ENCODE measurements at places on chromosomes 7 and 10.

- peak; percentile 86 for DNase-seq
These were observed 61.4 kb downstream of the SYPL1 start for GRCh38 chr7:106050746-106051117.

DNA sequence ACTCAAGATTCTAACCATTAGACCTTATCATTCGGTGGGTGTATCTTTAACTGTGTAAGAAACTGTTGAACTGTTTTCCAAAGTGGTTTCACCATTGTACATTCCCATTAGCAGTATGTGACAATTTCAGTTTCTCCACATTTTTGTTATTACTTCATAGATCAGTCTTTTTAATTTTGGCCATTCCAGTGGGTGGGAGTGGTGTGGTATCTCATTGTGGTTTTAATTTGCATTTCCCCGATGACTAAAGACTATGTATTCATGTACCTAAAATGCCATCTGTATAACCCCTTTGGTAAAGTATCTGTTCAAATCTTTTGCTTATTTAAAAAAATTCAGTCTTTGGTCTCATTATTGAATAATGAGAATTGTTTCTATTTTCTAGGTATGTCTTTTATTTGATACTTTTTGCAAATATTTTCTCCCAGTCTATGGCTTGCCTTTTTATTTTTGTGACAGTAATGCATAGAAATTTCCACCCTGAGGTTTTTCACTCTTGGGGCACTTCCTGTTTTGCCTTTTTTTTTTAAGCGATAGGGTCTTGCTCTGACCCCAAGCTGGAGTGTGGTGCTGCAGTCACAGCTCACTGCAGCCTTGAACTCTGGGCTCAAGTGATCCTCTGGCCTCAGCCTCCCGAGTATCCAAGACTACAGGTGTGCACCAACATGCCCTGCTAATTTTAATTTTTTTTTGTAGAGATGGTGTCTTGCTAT is 141.1 kb upstream of the ITGB1 start:
- DNase-seq = no peak

GRCh38 chr7:81845744-81846241 is 75.9 kb upstream of the HGF start:
- peak; percentile 74 for DNase-seq

DNA sequence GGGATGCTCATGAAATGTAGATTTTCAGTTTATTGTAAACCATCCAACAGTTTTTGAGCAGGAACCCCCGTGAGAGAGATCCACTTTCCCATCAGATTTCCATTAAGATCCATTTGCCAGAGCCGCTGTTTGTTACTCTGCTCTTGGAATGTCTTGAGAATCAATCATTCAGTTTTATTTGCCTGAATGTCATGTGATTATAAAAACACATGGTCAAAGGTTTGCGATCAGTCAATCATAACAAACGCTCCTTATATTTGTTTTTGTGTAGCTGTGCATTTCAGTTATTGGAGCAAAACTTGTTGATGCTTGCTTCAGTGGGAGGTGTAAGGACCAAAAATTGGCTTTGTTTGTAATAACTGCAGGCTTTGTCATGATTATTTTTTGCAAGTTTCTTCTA is 155.8 kb upstream of the RHOBTB1 start:
- no peak for DNase-seq

GRCh38 chr10:103837370-103838069 is 17.9 kb downstream of the SH3PXD2A start:
- DNase-seq = no peak

- DNase-seq = no peak
These were observed 618.3 kb downstream of the LRMDA start for GRCh38 chr10:76049581-76050290.

- DNase-seq = peak; percentile 71
These were observed 36.8 kb upstream of the CDC14C start for GRCh38 chr7:48887500-48887899.

DNA sequence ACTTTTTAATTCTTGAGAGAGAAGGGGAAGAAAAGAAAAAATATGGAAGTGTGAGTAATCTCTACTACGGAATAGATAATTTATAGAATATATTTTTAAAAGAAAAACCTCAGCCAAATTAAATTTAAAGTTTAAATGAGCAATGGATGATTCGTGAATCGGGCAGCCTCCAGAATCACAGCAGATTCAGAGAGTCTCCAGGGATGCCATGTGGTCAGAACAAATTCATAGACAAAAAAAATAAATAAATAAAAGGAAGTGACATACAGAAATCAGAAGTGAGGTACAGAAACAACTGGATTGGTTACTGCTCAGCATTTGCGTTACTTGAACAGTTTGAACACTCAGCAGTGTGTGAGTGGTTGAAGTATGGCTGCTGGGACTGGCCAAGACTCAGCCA is 53.0 kb downstream of the PHYHIPL start:
- no peak for DNase-seq

GRCh38 chr7:80510021-80510420 is 1.8 kb downstream of the GNAT3 start:
- DNase-seq = no peak

DNA sequence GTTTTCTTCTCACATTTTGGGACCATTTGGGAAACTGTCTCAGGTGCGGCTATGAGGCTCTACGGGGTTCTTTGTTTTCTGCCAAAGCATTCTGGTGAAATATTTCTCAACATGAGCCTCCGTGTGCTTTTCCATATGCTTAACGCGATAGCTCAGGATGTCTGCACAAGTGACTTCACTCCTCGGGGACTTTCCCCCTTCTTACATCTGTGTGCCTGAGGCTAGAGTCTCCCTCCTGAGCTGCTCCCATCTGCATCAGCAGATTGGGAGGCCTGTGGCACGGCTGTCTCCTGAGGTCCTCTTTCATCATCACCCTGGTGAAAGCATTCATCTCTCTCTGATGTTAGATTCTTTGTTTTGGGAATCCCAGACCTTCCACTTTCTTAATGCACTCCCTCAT is 1190.9 kb downstream of the TYW1 start:
- DNase-seq = peak; percentile 61

DNA sequence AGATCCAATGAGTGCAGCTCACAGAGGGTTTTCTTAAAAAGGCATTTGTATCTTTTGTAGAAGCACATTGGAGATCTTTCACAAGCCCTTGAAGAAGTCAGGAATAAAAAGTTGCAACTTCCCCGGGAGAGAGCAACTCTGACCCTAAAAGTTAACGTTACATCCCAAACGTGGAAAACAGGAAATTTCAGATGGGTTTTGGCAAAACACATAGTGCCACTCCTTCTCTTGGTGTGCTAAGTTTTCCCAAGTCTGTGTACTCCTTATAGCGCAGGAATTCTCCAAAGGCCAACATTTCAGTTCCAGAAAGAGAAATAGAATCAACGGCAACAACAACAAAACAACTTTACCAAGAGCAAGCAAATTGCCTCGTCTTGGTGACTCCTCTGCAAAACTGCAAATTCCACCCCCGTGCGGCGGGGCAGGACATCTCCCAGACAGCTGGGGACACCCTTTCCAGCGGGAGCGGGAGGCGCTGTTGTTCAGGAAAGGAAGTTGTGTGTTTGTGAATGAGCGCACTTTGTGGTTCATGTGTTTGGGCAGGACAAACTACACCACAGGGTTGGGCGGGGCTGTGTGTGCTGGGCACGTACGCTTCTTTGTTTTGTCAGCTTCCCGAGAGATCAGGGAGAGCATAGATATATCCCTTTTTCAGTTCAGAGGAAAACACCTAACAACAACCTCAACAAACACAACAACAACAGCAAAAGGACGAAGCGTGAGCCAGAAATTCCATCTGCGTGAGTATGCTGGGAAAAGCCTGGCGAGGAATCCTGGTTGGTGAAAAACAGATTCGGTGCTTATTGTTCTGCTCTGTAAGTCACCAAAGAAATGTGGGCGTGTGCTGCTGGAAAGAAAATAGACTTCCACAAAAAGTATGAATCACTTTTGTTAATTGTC is 294.7 kb upstream of the PITRM1 start:
- DNase-seq = peak; percentile 94

- peak; percentile 50 for DNase-seq
These were observed 363.9 kb downstream of the MALRD1 start for GRCh38 chr10:19412531-19412930.

DNA sequence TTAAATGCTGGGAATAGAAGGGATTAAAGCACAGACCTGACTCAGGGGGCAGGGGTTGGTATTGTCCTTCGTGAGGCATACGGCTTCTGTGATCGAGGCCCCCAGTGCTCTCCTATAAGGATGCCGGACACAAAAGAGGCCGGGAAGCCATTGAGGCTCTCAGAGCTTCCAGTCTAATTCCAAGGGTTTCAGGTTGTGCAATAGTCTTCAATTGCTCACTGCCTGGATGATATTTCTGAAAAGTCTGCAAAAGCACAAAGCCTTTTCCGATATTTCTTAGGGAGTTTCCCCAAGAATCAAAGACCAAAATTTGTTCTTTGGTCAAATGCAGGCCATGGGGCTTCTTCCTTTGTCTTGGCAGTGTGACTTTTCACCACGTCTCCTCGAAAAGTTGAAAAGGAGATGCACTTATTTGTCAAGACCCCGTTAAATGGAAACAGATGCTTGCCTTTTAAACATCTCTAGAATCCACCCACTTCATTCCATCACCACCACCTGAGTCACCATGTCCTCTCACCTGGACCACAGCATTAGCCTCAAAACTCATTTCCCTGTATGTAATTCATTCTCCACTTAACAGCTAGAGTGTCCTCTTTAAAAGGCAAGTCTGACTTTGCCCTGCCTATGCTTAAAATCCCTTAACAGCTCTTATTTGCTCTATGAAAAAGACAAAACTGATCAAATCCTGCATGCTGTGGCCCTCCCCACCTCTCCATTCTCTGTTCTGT is 134.8 kb upstream of the NAMPT start:
- DNase-seq = no peak

GRCh38 chr7:135253851-135254771 is 20.5 kb downstream of the STRA8 start:
- DNase-seq = peak; percentile 85

- DNase-seq = no peak
These were observed 11.1 kb upstream of the SEC24C start for GRCh38 chr10:73732931-73733623.

- no peak for DNase-seq
These were observed 53.0 kb downstream of the SP4 start for GRCh38 chr7:21480693-21481403.

DNA sequence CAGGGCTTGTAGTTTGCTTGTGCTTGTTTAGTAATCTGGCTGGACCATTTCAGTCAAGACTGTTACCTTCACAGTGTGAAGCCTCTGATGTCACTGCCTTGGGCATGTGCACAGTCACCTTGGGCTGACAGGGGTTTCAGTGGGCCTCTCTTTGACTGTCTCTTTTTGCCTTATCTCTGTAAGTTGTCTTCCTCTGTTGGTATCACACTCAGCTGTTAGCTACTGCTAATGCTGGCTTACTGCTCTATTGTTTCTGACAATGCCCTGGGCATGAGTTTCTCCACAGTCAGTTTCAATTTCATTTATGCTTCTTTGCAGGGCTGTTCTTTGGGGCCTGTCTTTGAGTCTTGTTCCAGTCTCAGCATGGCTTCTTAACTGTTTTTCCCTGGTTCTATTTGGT is 201.9 kb upstream of the SHH start:
- DNase-seq = peak; percentile 48

- DNase-seq = peak; percentile 81
These were observed 64.0 kb downstream of the CSGALNACT2 start for GRCh38 chr10:43202224-43202656.

GRCh38 chr10:59138052-59138451 is 38.4 kb upstream of the PHYHIPL start:
- DNase-seq = no peak

DNA sequence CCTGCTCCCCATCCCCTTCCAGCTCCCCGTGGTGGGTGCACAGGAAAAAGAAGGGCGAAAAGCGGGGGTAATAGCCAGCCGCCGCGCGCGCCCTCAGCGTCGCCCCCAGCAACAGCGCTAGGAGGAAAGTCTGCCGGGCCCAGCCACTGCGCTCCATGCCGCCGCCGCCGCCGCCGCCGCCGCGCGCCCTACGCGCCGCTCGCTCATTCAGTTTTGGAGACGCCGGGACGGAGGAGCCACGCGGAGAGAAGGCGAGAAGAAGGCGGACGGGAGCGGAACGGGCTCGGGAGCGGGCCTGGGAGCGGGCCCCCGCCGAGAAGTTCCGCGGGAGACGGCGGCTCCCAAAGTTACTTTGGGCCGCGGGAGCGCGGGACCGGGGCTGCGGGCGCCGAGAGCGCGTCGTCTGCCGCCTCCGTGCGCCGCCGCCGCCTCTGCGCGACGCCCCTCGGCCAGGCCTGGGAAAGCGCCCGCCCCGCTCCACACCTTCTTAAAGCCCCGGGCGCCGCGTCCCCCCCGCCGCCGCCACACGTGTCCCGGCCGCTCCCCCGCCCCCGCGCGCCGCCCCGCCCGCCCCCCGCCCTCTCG is at the start of gene RELN:
Gene RELN (minus strand): TSS at position 459 of the 585 bp plus-strand sequence. CDS start 302 bp downstream, at position 157.
- peak; percentile 66 for DNase-seq

GRCh38 chr10:71747039-71747531 is 26.2 kb downstream of the VSIR start:
- DNase-seq = no peak

GRCh38 chr7:92231-92674 is 100.1 kb upstream of the FAM20C start:
- no peak for DNase-seq

GRCh38 chr10:78726171-78726570 is 342.6 kb upstream of the ZMIZ1 start:
- DNase-seq = peak; percentile 66

- no peak for DNase-seq
These were observed 613.9 kb upstream of the CELF2 start for GRCh38 chr10:10403762-10404161.

DNA sequence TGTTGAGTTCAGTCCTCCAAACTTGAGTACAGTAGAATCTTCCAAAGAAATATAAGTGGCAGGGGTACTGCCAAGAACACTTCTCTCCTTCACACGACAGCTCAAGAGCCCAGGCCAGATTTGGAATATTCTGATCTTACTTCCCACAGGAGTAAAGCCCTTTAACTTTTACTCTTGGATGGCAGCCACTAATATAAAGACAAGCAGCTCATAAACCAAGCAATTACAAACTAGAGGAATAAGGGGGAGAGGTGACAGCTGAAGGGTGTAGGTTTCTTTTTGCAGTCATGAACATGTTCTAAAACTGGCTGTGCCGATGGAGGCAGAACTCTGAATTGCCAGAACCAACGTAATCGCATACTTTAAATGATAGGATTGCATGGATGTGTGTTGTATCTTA is 74.8 kb downstream of the SVIL start:
- no peak for DNase-seq

GRCh38 chr7:92797284-92797683 is 39.1 kb downstream of the CDK6 start:
- DNase-seq = no peak

GRCh38 chr7:143177374-143178119 is 5.7 kb upstream of the TAS2R39 start:
- DNase-seq = no peak

- no peak for DNase-seq
These were observed 9.8 kb downstream of the CEP41 start for GRCh38 chr7:130430841-130431666.

- DNase-seq = no peak
These were observed 543.1 kb downstream of the HTR7 start for GRCh38 chr10:90314718-90315117.

GRCh38 chr10:80506189-80506575 is 31.5 kb upstream of the SH2D4B start:
- peak; percentile 89 for DNase-seq

- DNase-seq = no peak
These were observed 87.1 kb downstream of the PRLHR start for GRCh38 chr10:118508355-118508754.
